Stimulated activated CD8-positive, alpha-beta memory T cell treated with anti-CD3 and anti-CD28 coated beads, Interleukin-7, amount 100 ng/mL, for 48 hours (primary cell): ENCODE measurements at places on chromosomes 1 and 21.

DNA sequence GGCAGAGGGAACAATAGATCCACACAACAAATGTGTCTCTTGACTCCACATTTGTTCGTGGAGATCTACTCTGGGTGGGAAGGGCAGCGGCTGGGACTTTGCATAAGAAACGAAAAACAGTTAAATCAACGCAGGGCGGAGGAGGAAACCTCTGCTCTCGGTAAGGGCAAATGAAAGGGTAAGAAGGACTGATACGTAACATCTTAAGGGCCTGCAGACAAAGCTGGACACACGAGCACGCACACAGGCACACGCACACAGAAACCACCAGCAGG is 57.3 kb downstream of the MRPL37 start:
- DNase-seq: no peak

- no peak for DNase-seq
Measured at GRCh38 chr21:45304945-45305344, 17.2 kb upstream of the POFUT2 start.

GRCh38 chr1:150973258-150973835 is 1.3 kb downstream of the CERS2 start:
- DNase-seq: no peak

DNA sequence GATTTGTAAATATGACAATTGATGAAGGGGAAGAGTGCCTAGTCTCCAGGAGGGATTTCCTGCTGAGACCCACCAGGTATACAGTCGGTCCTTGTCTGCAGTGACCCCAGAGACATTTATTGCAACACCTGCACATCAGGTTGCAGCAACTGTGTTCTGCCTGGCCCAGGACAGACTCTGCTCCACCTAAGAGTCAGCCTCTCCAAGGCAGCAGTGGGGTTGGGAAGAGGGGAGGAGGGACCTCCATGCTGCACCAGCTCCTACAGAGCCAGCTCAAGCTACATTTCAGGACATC is 120.4 kb upstream of the IRF2BP2 start:
- DNase-seq: no peak

DNA sequence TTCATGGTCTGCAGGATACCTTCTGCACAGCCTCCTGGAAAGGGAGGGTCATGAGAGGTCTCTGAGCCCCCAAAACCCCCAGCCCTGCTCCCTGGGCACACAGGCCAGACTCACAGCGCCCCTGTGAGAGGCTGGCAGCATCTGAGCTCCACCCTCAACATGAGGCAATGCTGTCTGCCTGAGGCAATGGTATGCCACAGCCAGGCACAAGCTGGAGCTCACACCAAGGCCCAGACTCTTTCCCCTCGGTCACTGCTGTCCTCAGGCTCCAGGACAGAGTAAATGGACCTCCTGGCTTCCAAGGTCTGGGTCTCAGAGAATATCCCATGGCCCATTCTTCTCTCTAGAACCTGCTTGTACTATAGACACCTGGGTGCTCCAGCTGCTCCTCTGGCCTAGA is 17.2 kb downstream of the MEF2D start:
- DNase-seq: no peak

DNA sequence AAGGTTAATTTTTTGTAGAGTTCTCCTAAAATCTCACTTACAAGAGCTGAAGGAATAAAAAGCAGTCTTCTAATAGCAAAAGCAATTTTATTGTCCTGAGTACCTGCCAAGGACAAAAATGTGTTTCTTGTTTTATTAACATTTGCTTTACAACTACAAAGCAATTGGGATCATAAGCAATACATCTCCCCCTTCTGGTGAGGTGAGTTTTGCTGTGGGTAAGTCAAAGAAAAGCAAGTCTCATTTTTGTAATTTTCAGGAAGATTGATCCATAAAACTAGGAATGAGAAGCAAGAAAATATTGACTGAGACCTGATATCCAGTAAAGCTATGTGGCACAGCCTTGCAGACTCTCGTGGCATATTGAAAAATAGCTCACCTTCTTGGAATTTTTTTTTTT is 2162.7 kb downstream of the NCAM2 start:
- DNase-seq: no peak

GRCh38 chr21:34834290-34834689 is 165.5 kb downstream of the CLIC6 start:
- no peak for DNase-seq

DNA sequence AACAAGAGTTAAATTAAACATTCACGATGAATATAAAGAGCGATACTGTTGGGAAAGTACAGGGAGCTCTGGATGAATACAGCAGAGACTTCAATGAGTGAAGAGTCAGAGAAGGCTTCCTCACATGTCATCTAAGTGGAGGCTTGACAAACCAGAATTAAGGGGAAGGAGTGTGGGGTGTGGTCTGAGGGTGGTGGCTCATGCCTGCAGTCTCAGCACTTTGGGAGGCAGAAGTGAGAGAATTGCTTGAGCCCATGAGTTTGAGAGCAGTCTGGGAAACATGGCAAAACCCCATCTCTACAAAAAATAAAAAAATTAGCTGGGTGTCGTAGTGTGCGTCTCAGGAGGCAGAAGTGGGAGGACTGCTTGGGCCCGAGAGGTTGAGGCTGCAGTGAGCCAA is 8.7 kb downstream of the SDHB start:
- DNase-seq: no peak

DNA sequence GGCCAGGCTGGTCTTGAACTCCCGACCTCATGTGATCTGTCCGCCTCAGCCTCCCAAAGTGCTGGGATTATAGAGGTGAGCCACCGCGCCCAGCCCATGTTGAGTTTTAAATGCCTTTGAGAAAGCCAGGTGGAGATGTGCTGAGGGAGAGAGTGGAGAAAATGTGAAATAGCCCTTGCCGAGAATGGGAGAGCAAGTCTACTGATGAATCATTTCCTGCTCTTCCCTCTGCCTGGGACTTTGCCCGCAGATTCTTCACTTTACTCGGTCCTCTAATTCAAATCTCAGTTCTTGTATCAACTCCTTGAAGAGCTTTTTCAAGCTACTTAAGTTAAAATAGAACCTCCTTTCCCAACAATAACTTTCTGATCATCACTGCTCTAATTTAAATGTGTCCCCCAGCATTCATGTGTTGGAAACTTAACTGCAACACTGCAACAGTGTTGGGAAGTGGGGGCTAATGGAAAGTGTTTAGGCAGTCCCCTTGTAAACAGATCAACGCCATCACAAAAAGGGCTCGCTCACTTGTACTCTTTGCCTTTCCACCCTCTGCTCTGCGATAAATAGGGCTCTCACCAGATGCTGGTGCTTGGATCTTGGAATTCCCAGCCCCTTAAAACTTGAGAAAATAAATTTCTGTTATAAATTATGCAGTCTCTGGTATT is 27.8 kb downstream of the OSBPL9 start:
- no peak for DNase-seq

DNA sequence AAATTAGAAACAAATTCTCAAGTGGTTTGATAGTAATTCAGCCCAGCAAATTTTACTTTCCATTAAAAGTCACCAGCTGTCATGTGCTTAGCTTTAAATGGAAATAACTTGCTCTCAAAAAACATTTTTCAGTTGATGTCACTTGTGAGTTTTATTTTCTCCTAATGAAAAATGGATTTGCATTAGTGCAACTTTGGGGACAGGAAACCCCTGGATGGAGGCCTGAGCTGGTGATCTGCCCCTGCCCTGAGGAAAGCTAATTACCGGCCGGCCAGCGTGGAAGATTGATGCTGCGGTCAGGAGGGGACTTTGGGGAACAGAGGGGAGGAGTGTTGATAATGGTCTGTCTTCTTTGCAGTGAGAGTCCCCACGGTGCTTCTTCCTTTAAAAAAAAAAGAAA is 66.8 kb upstream of the ANGPTL1 start:
- DNase-seq: no peak

DNA sequence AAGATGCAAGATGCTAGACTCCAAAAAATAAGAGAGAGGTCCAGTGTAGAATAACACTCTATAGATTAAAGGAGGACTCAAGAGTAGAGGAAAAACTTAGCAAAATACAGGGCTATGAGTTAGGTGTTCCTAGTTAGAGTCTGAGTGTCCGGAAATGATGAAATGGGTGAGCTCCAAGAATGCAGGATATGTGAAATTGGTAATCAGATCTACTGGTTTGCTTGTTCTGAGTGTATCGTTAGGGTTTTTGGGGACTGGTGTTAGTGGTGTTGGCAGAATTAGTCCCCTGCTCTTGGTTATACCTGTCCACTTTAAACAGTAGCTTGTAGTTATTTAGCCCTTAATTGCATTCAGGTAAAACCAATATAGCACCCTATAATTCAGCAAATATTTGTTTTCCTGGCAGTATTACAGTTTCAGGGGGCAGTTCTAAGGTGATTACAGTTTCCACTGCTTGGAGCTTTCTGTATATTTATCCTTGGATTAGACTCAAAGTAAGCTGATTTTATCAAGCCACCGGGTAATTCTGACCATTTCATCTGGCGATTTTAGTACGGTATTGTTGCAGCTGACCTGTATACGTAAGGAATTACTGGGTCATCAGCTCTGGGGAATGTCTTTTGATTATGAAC is 332.7 kb downstream of the CHRM3 start:
- no peak for DNase-seq

DNA sequence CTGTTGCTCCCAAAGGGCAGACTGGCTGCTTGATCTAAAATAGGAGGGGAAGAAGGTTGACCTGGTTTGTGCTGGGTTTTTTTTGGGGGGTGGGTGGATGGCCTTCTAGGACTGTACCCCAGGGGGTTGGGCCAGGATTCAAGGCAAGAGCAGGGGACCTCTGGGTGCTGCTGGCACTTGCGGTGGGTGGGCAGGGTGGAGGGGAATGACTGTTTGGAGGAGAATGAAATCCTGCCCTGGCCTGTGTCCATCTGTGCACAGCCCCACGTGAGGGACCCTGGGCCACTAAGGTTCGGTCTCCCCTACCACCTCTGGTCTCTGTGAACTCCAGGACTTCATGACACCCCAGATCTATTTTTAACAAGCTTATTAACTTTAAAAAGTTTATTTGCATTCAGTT is 414.2 kb downstream of the PTPRU start:
- DNase-seq: no peak

- no peak for DNase-seq
Measured at GRCh38 chr1:16717336-16718098, 22.8 kb upstream of the RNU1-4 start.

- DNase-seq: no peak
Measured at GRCh38 chr1:59692591-59692990, 122.2 kb upstream of the HOOK1 start.

- DNase-seq: no peak
Measured at GRCh38 chr1:156310962-156311361, 11.9 kb upstream of the VHLL start.

DNA sequence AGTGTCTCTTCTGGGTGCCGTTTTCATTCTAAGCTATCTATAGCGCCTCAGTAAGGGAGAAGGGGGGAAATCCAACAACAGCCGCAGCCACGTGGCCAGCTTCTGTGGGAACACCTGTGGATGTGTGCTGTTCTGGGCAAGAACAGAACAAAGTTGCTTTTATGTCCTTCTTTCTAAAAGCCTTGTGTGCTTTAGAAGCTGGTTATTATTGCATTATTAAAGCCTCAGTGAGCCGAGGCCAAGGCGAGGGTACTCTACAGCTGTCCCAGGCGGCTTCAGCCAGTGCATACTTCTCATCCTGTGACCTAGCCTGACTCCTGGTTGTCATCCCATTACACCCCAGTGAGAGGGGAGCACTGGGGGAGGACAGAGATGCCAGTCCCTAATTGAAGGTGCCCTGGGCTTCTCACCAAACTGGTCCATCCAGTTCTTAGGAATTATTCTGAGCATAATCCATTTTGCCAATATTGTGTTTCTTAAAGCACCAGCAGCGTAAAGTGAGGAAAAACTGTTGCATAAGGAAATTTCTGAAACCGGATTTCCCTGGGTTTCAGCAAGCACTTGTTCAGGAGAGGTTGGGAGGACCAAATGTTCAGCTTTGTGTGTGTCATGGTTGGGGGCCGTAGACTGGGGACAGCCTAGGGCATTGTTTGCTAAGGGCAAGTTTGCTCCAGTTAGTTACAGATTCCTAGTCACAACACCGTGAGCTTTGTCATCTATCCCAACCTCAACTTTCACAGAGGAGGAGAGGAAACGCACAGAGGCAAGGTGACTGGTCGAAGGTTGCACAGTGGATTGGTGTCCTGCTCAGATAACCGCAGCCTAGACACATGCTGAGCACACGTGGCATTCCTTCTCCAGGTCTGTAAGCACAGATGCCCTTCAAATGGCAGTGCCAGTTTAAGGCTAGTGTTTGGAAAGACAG is 61.0 kb upstream of the ATP1A1 start:
- DNase-seq: no peak

DNA sequence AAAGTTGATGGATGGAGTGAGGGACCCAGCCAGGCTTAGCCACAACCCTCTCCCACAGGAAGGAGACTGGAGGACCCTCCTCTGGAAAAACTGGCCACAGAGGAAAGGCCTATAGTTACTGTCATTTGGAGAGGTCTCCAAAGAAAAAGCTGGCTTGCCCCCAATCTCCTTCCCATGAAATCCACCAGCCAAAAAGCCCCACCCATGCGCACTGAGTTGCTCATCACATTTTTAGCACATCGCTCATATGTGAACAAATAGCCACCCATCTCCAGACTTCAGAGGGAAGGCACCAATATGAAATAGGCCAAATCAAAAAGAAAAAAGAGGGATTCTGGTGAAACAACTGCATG is 36.9 kb upstream of the QSOX1 start:
- DNase-seq: no peak

GRCh38 chr1:4624801-4625200 is 29.6 kb upstream of the AJAP1 start:
- no peak for DNase-seq

- DNase-seq: no peak
Measured at GRCh38 chr1:88179943-88180342, 504.1 kb upstream of the PKN2 start.

DNA sequence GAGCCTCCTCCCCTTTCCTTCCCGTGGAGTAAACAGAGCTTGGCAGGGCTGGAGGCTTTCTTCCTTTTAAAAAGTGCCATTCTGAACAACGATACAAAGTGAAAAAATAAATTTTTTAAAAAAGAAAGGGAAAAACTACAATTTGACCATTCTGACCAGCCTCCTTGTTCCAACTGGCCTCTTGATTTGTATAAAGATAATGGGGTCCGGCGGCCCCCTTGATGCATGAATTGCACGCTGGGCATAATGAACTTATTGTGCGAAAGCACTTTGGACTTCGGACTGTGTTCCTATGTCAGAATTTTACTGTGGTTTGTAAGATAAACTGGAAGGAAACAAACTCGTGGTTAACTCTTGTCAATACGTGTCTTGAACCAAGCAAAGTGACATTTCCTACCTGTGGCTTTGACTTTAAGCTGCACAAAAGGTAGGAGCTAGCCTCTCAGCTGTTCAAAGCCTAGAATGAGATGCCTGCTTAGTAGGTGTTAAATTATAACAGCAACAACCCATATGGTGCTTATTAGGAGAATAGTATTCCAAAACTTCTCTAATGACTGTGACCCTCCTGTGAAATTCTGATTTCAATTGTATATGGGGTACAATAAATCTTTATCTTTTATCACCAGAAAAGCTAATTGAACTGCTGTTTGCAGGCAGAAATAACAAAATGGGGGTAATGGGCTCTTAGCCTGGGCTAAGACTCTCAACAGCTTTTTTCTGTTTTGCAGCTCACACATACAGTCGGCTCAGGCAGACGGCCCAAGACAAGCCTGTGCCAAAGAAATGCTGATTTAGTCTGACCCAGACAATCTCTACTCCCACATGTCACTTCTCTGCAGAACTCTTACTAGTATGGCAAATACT is 9.3 kb downstream of the IRF2BP2 start:
- no peak for DNase-seq
